ENCODE measurements at places on chromosomes 16 and 17.

- DNase-seq: no peak
Observed at GRCh38 chr17:27488231-27488630, 32.0 kb downstream of the KSR1 start.

DNA sequence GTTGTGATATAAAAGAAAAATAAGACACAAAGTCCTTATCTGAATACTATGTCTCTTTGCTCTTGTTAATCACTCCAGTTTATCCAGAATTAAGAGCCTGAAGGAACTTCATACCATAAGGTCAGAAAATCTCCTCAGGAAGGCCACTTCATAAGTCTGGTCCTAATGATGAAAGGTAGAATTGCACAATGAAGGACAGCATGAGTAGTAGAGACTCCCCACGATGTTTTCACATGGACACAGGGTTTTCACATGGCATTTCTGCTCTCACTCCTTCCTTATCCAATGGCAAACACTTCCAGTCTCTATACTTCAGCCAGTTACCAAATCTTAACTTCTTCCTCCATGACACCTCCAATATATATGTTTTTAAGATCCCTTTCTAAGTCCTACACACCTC is 10.2 kb upstream of the C17orf78 start:
- DNase-seq: no peak

DNA sequence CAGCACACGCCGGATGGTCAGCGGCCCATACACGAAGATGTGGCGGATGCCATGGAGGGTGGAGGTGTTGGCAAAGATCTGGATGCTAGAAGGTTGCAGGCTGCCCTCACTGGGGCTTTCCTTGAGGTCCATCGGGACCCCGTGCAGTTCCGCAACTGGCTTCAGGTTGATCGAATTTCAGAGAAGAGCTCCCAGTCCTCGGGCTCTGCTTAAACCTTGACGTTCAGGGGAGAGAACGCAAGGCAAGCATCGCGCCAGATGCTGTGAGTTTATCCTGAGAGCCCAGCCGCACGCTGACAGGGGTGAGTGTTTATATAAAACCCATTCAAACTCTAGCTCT is 98.7 kb upstream of the CCL2 start:
- no peak for DNase-seq

GRCh38 chr17:65633988-65634387 is 72.5 kb upstream of the AXIN2 start:
- DNase-seq: no peak

DNA sequence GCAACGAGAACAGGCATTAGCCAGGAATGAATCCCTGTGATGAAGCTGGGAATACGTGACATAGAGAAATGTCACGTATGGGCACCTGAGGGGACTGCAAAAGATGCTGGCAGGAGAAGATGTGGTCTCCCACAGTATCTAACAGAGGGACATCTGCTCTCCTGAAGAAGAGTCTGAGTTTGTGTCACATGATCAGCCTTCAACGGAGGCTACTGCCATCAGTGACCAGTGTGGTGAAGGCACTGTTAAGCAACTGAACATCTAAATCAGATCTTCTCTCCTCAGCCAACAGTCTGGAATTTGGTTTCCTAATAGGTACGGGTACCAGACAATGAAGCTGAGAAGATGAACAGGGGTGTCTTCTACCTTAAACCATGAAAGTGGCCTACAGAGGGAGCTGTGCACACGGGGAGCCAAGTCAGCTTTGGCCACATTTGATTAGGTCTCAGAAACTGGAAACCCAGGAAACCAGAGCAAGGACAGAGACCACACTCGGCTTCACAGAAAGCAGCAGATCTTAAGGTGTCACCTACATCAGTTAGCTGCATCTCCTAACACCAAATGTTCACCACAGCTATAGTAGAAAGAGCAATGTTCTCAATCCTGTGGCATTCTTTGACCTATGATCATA is 41.8 kb downstream of the BRD7 start:
- peak; percentile 42 for DNase-seq

DNA sequence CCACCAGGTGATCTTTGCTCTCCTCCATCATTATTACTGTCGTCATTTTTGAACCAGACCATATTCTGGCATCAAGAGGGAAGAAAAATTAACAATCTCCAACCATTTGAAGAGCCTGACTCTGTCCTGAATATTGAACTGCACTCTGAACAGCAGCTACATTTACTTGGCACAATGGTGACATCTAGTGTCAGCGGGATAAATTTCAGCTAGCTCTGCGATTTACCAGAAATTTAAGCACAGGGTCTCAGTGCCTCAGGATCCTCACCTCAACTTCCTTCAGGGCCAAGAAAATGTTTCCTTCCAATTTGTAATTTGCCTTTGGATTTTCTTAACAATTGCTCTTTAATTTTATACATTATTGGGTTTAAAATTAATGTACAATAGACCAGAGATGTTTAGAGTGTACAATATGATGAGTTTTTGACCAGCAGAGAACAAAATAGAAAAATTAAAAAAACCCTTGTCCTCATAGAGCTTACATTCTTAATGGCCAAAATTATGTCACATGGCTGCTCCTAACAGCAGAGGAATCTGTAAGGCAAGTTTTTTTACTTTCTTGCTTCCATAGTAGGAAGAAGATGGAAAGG is 10.7 kb upstream of the ZNF19 start:
- no peak for DNase-seq

DNA sequence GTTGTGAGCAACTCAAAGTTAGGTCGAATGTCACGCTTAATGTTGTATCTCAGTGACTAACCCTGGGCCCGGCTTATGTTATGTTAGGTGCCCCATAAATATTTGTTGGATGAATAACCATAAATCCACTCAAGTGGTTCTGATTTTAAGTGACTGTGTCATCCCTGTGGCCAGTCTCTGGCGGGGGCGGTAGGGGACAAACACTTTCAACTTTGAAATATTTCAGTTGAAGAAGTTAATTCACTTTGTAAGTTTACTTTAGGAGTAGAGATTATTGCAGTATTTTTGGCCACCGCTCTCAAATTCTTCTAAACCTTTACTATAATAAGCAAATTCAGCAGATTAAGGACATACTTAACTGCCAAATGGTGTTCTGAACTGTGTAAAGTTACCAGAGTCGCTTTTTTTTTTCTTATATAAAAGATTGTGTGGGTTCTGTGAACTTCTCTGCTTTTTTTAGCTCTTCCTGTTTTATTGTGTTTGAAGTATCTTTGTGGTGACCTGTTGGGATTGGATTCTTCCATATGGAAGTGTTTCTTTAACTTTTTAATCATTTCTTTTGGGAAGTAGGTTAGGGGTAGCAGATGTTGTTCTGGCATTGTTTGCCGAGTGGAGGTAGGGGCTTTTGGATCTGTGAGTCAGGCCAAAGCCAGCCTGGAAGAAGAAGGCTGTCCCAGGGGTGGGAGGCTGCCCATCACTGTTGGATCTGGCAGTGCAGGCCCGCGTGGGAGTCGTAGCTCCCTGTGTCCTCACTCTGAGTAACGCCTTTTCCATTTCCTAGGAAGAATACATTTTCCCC is 61.4 kb upstream of the TBX2 start:
- no peak for DNase-seq

- DNase-seq: no peak
Observed at GRCh38 chr16:47473792-47474191, 12.7 kb downstream of the PHKB start.

GRCh38 chr16:71885261-71885650 is 1.3 kb upstream of the ZNF821 start:
- no peak for DNase-seq

- no peak for DNase-seq
Observed at GRCh38 chr17:57512691-57513090, 232.4 kb downstream of the CCDC182 start.

GRCh38 chr17:4513113-4514032 is 14.7 kb downstream of the SPNS2 start:
- no peak for DNase-seq

- peak; percentile 78 for DNase-seq
Observed at GRCh38 chr16:637081-638018, 1.2 kb upstream of the METTL26 start.

All from stimulated activated CD8-positive, alpha-beta memory T cell treated with anti-CD3 and anti-CD28 coated beads, Interleukin-4, amount 100 ng/mL, for 4 hours (primary cell).